Naive B cell (primary cell): ENCODE measurements at places on chromosomes 2 and 18. TPM values are rescaled to one million over a fixed set of nuclear protein-coding genes. Genes with fewer than 3 reads are reported as not detected.

GRCh38 chr18:13626544-13626908 lies 99.8 kb downstream of the FAM210A start:
- peak overlapping the region; percentile 69 for H3K27ac ChIP-seq
- H3K4me1 ChIP-seq, result peaks cover 11% of the 10 kb centered on the region
- H3K27me3 ChIP-seq, result no peaks in the 10 kb centered on the region
- H3K36me3 ChIP-seq, result no peaks in the 10 kb centered on the region
- H3K4me3 ChIP-seq, result no peak overlapping the region

DNA sequence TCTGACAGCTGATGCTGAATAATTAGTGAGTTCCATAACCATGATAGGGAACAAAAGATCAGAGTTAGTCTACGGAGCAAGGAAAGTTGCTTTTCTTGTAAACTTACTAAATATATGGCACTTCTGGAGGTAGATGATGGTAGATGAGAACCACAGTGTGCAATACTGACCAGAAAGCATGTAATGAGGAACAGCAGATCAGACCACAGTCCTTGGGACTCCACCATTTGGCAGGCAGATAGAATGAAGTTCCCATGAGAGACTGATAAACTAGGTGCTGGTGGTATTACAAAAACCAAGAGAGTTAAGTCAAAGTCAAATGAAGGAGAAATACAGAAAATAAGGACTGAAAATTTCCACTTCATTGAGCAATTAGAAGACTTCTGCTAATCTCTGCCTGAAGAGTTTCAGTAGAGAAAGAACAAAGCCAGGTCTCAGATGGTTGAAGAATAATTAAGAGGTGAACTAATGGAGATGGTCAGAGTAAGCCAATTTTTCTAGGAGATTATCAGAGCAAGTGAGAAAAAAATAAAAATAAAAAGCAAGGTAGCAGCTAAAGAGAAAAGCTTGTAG lies 10.4 kb downstream of the CERKL start:
- DNase-seq, result no peak
- H3K36me3 ChIP-seq, result no peaks in the 10 kb centered on the region
- H3K27ac ChIP-seq, result no peak overlapping the region
- peaks cover 45% of the 10 kb centered on the region for H3K27me3 ChIP-seq
- no peak overlapping the region for H3K4me3 ChIP-seq
- no peaks in the 10 kb centered on the region for H3K4me1 ChIP-seq

- no peaks in the 10 kb centered on the region for H3K36me3 ChIP-seq
- H3K27ac ChIP-seq, result no peak overlapping the region
- H3K4me3 ChIP-seq, result no peak overlapping the region
- no peak for DNase-seq
- no peaks in the 10 kb centered on the region for H3K27me3 ChIP-seq
Measured at GRCh38 chr2:156784020-156784701, 348.0 kb downstream of the GPD2 start.

DNA sequence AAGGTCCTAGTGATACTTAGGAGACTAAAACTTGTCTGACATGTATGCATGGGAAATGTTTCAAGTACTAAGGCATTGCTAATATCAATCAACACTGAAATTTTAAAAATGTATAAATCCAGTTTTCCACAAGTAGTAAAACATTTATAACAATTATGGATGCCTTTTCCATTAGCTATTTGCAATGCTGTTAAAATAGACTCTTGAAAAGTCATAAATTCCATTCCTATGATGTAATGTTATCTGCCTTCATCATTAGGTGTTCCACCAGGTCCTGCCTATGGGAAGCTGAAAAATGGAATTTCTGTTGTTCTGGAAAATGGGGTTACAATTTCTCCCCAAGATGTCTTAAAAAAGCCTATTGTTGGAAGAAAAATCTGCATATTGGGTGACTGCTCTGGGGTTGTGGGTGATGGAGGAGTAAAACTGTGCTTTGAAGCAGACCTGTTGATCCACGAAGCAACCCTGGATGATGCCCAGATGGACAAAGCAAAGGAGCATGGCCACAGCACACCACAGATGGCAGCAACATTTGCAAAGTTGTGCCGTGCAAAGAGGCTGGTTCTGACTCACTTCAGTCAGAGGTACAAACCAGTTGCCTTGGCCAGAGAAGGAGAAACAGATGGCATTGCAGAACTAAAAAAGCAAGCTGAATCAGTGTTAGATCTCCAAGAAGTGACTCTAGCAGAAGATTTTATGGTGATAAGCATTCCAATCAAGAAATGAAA lies 18.7 kb downstream of the ELAC1 start:
- H3K36me3 ChIP-seq, result peaks cover 22% of the 10 kb centered on the region
- DNase-seq, result no peak
- no peaks in the 10 kb centered on the region for H3K27me3 ChIP-seq
- H3K27ac ChIP-seq, result no peak overlapping the region

DNA sequence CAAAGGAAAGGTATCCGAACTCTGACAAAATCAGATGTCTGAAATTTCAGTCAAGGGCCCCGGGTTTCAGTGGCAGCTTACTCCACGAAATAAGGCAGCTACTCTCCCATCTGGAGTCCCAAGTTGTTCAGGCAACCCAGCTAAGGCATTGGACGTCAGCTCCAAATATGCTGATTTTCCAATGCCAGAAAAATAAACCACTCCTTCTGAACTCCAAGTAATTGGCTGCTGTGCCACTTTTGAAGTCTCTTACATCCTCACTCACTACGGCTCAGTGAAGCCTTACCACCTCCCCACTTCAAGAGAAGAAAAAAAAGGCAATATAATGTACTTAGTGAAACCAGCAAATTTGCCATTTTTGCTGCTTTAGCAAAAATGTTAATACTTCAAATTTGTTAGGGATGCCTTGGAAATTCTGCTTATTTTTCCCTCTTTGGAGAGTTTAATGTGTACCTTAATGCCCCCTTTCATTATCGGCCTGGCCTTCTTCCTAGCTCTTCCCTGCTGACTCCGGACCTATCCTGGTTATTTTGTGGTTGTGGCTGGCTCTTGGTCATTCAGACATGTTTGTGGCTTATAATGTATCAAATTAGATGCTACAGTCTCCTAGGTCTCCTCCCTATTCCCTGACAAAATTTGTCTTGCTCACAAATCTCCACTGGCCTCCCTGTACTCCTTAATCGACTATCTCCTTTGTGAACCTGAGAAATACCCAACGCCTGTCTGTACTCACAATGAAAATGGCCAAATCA lies 589.2 kb upstream of the ZEB2 start:
- no peaks in the 10 kb centered on the region for H3K4me1 ChIP-seq
- DNase-seq, result no peak
- H3K36me3 ChIP-seq, result no peaks in the 10 kb centered on the region
- no peak overlapping the region for H3K4me3 ChIP-seq
- H3K27ac ChIP-seq, result no peak overlapping the region

Gene MEP1B
- not detected for polyA plus RNA-seq

DNA sequence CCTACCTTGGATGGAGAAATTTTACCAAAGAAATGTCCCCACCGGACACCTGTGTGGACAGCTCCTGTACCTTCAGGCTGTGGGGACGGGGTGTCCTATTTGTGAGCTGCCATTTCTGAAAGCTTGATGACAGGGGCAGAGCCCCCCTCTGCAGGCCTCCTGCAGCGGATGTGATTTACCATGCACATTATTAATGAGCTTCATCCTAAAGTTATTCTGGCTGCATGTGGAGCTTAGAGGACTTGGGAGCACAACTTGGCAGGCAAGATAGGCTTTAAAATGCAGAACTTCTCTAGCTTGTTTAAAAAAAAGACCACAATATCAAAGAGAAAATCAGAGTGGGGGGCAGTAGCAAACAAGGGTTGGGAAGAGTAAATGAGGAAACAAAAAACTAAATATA lies 350.0 kb upstream of the KLHL29 start:
- DNase-seq, result no peak
- no peak overlapping the region for H3K27ac ChIP-seq
- no peaks in the 10 kb centered on the region for H3K4me1 ChIP-seq
- H3K4me3 ChIP-seq, result no peak overlapping the region

DNA sequence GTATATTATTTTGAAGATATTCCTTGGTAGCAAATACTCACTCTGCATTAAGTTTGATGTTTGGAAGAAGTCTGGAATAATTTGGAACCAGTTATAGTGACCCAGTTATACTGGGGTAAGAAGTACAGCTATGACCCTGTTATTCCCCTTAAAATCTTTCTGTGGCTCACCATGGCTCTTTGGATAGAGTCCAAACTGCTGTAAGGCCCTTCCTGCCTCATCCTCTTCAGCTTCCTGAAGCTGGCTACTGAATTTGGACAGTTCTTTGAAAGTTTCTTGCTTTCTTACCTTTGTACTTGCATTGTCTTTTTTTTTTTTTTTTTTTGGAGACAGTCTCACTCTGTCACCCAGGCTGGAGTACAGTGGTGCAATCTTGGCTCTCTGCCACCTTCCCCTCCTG lies 85.6 kb downstream of the ABI2 start:
- DNase-seq, result no peak
- peaks cover 40% of the 10 kb centered on the region for H3K36me3 ChIP-seq
- no peaks in the 10 kb centered on the region for H3K27me3 ChIP-seq
- no peak overlapping the region for H3K27ac ChIP-seq

GRCh38 chr18:14097761-14098160 lies 34.5 kb downstream of the ZNF519 start:
- no peak overlapping the region for H3K4me3 ChIP-seq
- no peaks in the 10 kb centered on the region for H3K4me1 ChIP-seq
- no peak for DNase-seq
- H3K27me3 ChIP-seq, result no peaks in the 10 kb centered on the region

Gene REG1A
- polyA plus RNA-seq, result not detected

Gene SLC20A1
- 12.7 TPM for polyA plus RNA-seq

Gene SCN9A
- polyA plus RNA-seq, result not detected

Gene DLX2
- not detected for polyA plus RNA-seq

Gene MTCL1
- polyA plus RNA-seq, result 1.3 TPM

Gene NT5C1B
- 0.39 TPM for polyA plus RNA-seq

DNA sequence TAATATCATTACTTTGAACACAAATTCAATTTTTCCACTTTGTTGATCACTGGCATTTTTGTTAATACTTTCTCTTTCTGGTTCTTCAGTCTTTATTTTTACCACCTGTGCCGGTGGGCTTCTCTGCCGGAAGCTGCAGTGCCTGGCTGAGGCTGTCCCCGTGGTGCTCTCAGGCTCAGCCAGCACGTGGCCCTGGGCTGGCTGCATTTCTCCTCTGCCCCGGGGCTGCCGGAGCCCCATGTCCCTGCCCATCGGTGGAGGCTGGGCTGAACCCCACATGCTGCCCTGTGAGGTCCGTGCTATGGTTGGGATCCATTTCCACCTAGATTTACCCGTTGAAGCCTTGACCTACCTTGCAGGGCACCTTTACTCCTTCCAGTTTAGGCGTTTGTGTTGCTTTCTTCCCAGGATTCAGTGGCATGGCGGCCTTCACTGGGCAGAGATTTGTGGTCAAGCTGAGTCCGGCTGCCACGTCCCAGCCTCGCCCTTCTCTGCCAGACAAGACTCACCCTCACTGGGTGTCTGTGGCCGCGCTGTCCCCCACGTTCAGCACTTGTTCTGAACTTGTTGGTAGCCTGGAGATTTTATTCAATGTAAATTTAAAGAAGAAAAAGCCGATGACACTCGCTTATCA lies 12.8 kb upstream of the TMEM18 start:
- peak overlapping the region; percentile 47 for H3K27ac ChIP-seq
- DNase-seq, result peak; percentile 41
- H3K4me3 ChIP-seq, result no peak overlapping the region
- H3K27me3 ChIP-seq, result no peaks in the 10 kb centered on the region
- peaks cover 10% of the 10 kb centered on the region for H3K4me1 ChIP-seq
- H3K36me3 ChIP-seq, result peaks cover 24% of the 10 kb centered on the region

DNA sequence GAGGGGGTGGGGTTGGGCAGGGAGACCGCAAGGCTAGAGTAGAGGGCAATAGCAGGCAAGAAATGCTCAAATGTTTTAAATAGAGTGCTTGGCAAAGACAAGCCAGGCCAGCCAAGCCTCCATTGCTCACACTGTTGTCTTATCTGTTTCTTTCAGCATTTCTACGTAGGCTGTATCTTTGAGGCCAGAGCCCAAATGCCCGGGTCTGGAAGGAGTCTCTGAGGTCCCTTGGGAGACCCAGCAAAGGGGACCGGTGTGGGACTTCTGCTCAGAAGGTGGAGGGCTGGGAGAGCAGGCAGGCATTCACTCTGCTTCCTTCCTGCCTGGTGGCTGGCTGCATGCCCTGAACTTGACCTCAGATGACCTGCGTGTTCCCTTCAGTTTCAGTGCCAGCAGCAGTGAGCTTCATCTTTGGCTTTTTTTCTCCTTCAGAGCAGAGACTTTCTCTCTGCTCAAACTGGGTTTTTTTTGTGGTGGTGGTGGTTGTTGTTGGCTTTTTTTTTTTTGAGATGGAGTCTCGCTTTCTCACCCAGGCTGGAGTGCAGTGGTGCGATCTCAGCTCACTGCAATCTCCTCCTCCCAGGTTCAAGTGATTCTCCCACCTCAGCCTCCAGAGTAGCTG lies 13.7 kb upstream of the TET3 start:
- no peaks in the 10 kb centered on the region for H3K27me3 ChIP-seq
- peaks cover 66% of the 10 kb centered on the region for H3K4me1 ChIP-seq
- peak overlapping the region; percentile 82 for H3K4me3 ChIP-seq
- H3K27ac ChIP-seq, result no peak overlapping the region
- H3K36me3 ChIP-seq, result no peaks in the 10 kb centered on the region
- peak; percentile 62 for DNase-seq

Gene RAB31
- polyA plus RNA-seq, result 66.5 TPM

DNA sequence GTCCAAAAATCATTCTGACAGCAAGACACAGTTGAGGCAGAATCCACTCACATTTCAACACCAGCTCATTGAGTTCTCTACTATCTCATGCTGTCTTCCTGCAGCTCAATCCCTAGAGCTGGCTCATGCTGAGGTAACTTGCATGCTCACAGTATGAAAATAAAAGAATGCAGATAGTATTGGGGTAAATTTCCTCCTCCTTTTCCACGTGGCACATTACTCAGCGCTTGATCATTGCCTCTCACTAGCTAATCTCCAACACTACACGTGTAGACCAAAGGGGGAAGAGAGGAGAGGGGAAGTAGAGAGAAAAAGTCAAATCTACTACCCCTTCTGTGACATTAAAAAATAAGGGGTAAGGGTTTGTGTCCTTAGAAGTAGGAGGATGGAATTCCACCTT lies 300.6 kb downstream of the AFF3 start:
- peaks cover 2% of the 10 kb centered on the region for H3K36me3 ChIP-seq
- no peaks in the 10 kb centered on the region for H3K27me3 ChIP-seq
- peaks cover 18% of the 10 kb centered on the region for H3K4me1 ChIP-seq

Gene C2orf92
- polyA plus RNA-seq, result not detected

Gene CDC42EP3
- 12.6 TPM for polyA plus RNA-seq

Gene MROH2A
- polyA plus RNA-seq, result not detected

DNA sequence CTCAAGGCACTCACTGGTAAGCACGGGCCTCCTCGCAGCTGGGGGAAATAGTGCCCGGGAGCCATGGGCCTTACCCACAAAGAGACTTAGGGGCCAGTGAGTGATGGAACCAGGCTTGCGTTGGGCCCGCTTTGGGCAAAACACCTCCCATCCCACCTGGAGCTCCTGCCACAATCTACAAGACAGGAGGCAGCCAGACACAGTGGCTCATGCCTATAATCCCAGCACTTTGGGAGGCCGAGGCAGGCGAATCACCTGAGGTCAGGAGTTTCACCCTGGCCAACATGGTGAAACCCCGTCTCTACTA lies 88.2 kb downstream of the TFCP2L1 start:
- no peak overlapping the region for H3K27ac ChIP-seq
- H3K4me1 ChIP-seq, result no peaks in the 10 kb centered on the region
- no peak overlapping the region for H3K4me3 ChIP-seq
- no peaks in the 10 kb centered on the region for H3K36me3 ChIP-seq
- DNase-seq, result no peak

Gene IKZF2
- polyA plus RNA-seq, result 6.8 TPM

Gene RSAD2
- 4.1 TPM for polyA plus RNA-seq

Gene MAP3K19
- not detected for polyA plus RNA-seq
